KBM-7 (cell line): ENCODE measurements at places on chromosomes 12 and 14.
A peak's percentile ranks its signal among the peaks of the same experiment; 100 is the strongest.

- no peak for DNase-seq
Measured at GRCh38 chr12:124910561-124911478, 3.6 kb downstream of the UBC start.

DNA sequence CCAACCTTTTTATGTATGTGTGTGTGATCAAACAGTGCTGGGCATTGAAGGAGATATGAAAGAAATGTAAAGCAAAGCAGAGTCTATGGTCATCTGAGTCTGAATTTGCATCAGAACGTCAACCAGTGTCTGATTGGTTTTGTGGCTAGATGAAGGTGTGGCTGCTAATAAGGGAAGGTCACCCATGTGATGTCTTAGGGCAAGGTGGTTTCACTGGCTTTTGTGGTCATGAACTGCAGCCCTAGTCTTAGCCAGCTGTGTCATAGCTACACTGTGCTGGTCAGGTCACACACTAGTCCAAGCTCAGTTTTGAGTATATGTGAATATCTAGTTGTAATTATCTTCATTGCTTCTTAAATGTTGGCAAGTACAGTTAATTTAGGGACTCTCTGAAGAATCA lies 105.8 kb downstream of the TGFB3 start:
- no peak for DNase-seq

- DNase-seq: no peak
Measured at GRCh38 chr12:72100854-72101253, 162.2 kb downstream of the TPH2 start.

- no peak for DNase-seq
Measured at GRCh38 chr14:23620177-23620702, 15.9 kb upstream of the DHRS2 start.

DNA sequence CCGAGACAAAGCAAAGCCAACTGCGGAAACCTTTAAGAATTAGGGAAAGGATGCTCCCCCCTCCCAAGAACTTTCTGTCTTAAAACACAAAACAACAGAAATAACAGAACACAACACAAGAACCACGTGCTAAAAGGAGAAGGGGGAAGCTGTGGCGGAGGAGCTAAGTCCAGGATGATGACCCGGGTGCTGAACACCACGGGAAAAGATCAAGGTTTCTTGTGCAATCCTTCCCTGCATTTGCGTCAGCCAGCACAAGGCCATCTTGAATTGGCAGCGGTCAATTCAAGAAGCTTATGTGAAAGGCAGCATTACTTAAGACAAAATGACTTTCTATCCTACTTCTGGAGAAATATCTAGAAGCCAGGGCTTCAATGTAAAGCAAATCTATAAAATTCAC lies 11.0 kb upstream of the CREBL2 start:
- DNase-seq: peak; percentile 44

GRCh38 chr12:64608901-64609535 lies 1.3 kb upstream of the RASSF3 start:
- peak; percentile 65 for DNase-seq

DNA sequence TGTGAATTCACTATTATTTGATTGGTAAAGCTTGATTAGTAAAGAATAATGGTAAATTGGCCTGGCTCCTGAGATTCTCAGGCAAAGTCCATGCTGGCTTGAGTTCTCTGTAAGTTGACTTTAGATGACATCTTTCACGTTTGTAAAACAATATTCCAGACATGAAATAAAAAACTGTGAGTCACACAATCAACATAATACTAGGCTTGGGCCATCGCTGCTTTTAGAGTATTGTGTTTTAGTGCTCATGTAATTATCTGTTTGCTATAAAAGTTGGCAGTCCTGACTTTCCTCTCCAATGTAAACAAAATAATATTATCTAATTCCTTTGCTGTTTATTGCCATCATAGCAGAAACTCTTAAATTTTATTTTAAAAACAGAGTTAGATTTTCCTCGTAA lies 3.9 kb upstream of the TBC1D30 start:
- no peak for DNase-seq

DNA sequence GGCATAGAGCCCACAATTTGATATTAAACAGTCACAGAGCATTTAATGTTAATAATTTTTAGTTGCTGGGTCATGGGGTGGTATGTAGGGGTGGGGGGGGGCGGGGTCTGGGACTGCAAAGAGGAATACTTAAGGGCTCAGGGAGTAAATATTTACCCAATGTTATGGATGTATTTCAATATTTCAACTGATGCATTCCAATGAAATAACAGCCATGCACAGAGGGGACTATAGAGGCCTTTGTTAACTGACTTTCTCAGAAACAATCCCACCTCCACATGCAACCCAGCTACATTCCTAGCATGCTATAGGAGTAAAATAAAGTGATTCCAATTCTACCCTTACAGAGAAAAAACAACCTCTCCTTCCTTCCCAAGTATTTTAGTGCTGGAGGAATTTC lies 7.9 kb upstream of the BBS10 start:
- DNase-seq: no peak

- DNase-seq: no peak
Measured at GRCh38 chr12:94686834-94687628, 36.7 kb upstream of the TMCC3 start.

- no peak for DNase-seq
Measured at GRCh38 chr14:90332271-90332584, 487 bp upstream of the NRDE2 start.

DNA sequence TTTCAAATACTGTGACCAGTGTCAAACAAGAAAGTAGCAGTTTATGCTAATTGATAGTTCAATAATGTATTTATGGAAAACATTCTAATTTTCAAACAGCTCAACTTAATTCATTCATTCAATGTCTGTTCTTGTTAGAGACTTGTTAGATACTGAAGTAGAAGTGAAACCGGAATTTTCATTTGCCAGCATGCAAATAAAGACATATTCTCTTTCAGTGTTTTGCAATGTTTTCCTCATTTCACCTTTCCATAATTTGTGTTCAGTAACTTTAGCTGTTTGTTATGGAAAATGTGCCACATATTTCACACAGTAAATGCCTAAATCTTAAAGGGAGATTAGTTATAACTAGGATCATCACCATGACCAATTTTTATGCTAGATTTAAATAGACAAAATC lies 21.2 kb downstream of the TAS2R50 start:
- DNase-seq: no peak

GRCh38 chr12:80838708-80839107 lies 99.0 kb downstream of the LIN7A start:
- DNase-seq: no peak

- DNase-seq: peak; percentile 86
Measured at GRCh38 chr12:53208877-53209463, 1.9 kb upstream of the ITGB7 start.

DNA sequence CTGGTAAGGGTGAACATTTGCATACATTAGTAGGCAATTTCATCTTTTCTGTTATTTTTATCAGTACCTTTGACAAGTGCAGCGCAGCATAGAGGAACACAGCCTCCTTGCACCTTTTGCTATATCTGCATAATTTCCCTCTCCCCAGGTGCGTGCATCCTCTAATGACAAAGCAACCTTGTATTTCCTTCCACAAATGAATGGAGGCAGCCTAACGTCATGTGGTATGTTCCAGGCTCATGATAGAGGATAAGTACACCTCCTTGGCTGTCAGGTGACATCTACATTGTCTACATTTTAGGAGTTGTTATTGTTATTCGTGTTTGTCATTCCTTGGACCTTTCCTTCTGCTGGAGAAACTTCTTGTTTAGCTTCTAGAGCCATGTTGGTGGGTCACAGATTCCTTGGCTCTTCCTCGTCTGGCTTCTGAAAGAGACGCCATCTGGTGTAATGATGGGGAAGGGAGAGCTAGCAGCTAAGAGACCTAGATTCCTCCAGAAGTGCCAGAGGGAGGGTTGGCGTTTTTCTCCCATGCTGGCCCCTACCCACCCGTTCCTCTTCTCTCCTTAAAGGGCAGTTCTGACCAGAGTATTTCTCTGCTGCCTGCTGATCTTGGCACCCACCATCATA lies 37.0 kb downstream of the EVL start:
- DNase-seq: no peak

DNA sequence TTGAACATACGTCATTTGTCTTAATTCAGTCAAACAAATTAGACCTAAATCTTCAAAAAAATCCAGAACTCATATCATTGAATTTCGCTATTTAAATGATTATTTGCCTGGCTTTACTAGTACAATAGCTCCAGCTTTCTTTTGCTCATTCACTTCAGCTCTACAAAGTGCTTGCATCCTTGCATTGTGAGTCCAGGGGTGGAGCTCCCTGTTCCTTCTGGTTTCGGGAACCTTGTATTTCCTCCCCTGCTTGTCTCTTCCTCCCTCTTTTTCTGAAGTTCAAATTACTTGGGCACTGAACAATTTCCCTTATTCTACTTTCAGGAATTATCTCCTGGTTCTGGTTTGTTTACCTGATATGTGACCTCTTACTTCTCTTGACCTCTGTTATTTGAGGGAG lies 58.1 kb upstream of the KITLG start:
- DNase-seq: no peak

- DNase-seq: peak; percentile 72
Measured at GRCh38 chr14:102525219-102525928, 15.8 kb upstream of the ANKRD9 start.

DNA sequence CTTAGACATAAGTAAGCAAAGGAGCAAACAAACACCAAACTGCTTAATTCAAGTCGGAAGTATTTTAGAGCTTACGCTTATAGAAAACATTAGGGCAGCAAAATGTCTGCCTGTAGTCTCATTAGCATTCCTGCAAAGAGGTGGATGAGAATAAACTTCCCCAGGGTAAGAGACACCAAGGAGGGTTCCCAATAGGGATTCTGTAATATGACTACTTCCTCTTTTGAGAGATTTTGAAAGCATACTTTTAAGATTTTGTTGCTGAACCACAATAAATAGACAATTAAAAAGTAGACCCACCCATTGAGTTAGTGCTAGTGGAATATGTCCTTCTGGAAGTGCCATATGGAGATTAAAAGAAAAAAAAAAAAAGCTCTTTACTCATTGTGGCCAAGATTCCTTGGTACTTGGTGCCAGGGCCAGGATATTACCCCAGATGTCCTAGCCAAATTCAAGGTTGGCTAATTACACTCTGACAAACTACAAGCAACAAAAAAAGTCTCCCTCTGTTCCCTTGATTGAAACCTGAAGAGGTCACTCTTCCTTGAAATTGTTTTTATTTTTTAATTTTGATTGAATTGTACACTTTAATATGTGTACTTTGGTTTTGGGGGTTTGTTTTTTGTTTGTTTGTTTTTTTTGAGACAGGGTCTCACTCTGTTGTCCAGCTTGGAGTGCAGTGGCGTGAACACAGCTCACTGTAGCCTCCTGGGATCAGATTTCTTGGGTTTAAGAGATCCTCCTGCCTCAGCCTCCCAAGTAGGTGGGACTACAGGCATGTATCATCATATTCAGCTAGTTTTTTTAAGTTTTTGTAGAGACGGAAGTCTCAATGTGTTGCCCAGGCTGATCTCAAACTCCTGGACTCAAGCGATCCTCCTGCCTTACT lies 8.7 kb downstream of the CLIP1 start:
- peak; percentile 62 for DNase-seq

DNA sequence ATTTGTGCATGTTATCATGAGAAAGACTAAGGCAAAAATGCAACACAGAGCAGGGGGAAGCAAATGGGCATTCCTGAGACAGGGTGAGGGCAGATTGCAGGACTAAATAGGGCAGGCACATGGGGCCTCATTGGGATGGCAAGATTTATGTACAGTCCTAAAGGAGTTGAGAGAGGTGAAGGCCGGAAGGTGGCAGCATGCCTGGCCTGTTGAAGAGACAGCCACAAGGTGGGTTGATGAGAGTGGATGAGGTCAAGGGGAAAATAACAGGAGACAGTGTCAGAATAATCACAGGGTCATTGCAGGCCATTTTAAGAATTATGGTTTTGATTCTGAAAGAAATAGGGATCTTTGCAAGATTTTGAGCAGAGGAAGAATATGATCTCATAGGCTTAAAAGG lies 21.0 kb downstream of the PAH start:
- peak; percentile 8 for DNase-seq
